Stomach (tissue), 19 donors: ENCODE measurements at places on chromosomes 7 and 10. TPM values are rescaled to one million over a fixed set of nuclear protein-coding genes. Genes with fewer than 3 reads are reported as not detected.

The TBXAS1 gene
- total RNA-seq, result 89.3 TPM

The NAT16 gene
- not detected for total RNA-seq

The STRA8 gene
- total RNA-seq, result not detected

The SMURF1 gene
- 46.8 TPM for total RNA-seq

The KIN gene
- 8.1 TPM for total RNA-seq

The RGR gene
- not detected for total RNA-seq

The FAM13C gene
- total RNA-seq, result 47.3 TPM

The PRSS2 gene
- 1.3 TPM for total RNA-seq
